A549 treated with AZD2906 at 1 μM for 4 hours (cell line): ENCODE measurements at places on chromosomes 3 and 15. TPM values are rescaled to one million over a fixed set of nuclear protein-coding genes. Genes with fewer than 3 reads are reported as not detected.

The RASSF1 gene
- 15.1 to 20.7 TPM (median 19.5 TPM) in 5 replicates for total RNA-seq

The SLC24A5 gene
- total RNA-seq = not detected in 5 replicates

The DMXL2 gene
- 14.2 to 19.6 TPM (median 17.0 TPM) in 5 replicates for total RNA-seq

The GUCA1C gene
- not detected in 5 replicates for total RNA-seq

The WDR53 gene
- 7.1 to 9.6 TPM (median 8.8 TPM) in 5 replicates for total RNA-seq

The TTLL13 gene
- 0.03 to 0.57 TPM (median 0.12 TPM) in 5 replicates for total RNA-seq

The SLC9C1 gene
- not detected in 5 replicates for total RNA-seq

The PLSCR2 gene
- total RNA-seq = 0.09 to 0.16 TPM in 2 of 5 replicates, not detected in the others

The LRRC31 gene
- total RNA-seq = not detected in 5 replicates

The BLM gene
- 12.1 to 13.6 TPM (median 12.9 TPM) in 5 replicates for total RNA-seq

The ATP13A4 gene
- total RNA-seq = 0.15 TPM in 1 of 5 replicates, not detected in the others

The MELTF gene
- 48.0 to 60.8 TPM (median 53.4 TPM) in 5 replicates for total RNA-seq

The CDHR4 gene
- 0.12 to 0.42 TPM (median 0.28 TPM) in 5 replicates for total RNA-seq

The PEX11A gene
- 7.2 to 9.8 TPM (median 9.5 TPM) in 5 replicates for total RNA-seq

The P2RY14 gene
- total RNA-seq = not detected in 5 replicates

The ZNF619 gene
- total RNA-seq = 1.6 to 2.1 TPM (median 1.9 TPM) in 5 replicates

The PARP14 gene
- total RNA-seq = 6.8 to 10.3 TPM (median 7.2 TPM) in 5 replicates

The DPH3 gene
- 21.2 to 29.5 TPM (median 27.4 TPM) in 5 replicates for total RNA-seq

The PAK6 gene
- total RNA-seq = 0.21 to 0.46 TPM (median 0.29 TPM) in 5 replicates

The SGO1 gene
- total RNA-seq = 11.8 to 17.6 TPM (median 13.7 TPM) in 5 replicates

The DUOX1 gene
- total RNA-seq = 0.05 TPM in 3 of 5 replicates, not detected in the others

The DCP1A gene
- 5.6 to 7.0 TPM (median 6.5 TPM) in 5 replicates for total RNA-seq

The ECE2 gene
- not detected in 5 replicates for total RNA-seq

The LRTM1 gene
- total RNA-seq = not detected in 5 replicates

The PCLAF gene
- total RNA-seq = 147 to 269 TPM (median 156 TPM) in 5 replicates

The RTP1 gene
- not detected in 5 replicates for total RNA-seq

The WDR93 gene
- total RNA-seq = 0.13 to 0.25 TPM (median 0.21 TPM) in 5 replicates

The ARL8B gene
- total RNA-seq = 60.8 to 68.9 TPM (median 62.5 TPM) in 5 replicates

The RCCD1 gene
- total RNA-seq = 23.5 to 44.0 TPM (median 36.6 TPM) in 5 replicates

The TMEM40 gene
- 0.26 to 0.47 TPM (median 0.30 TPM) in 5 replicates for total RNA-seq

The EPHB1 gene
- total RNA-seq = 0.03 to 0.13 TPM (median 0.11 TPM) in 5 replicates

The TMC3 gene
- not detected in 5 replicates for total RNA-seq

The MESP2 gene
- total RNA-seq = 0.09 to 0.83 TPM (median 0.40 TPM) in 5 replicates

The LMAN1L gene
- 0.02 to 0.06 TPM in 2 of 5 replicates, not detected in the others for total RNA-seq

The ARL6 gene
- 3.7 to 5.5 TPM (median 4.8 TPM) in 5 replicates for total RNA-seq

The BMF gene
- 1.4 to 2.4 TPM (median 1.8 TPM) in 5 replicates for total RNA-seq

The CRABP1 gene
- 0.98 to 2.4 TPM (median 1.8 TPM) in 5 replicates for total RNA-seq

The MST1R gene
- total RNA-seq = 4.5 to 6.4 TPM (median 6.1 TPM) in 5 replicates

The CLASP2 gene
- total RNA-seq = 14.4 to 18.1 TPM (median 16.1 TPM) in 5 replicates

The ANKRD34C gene
- not detected in 5 replicates for total RNA-seq

The FBXO40 gene
- total RNA-seq = not detected in 5 replicates

The P2RY1 gene
- 0.41 to 0.53 TPM (median 0.45 TPM) in 5 replicates for total RNA-seq

The TIMP4 gene
- 10.6 to 13.6 TPM (median 11.5 TPM) in 5 replicates for total RNA-seq

The GLDN gene
- total RNA-seq = 0.03 to 0.08 TPM (median 0.05 TPM) in 3 of 5 replicates, not detected in the others

The ADAMTS17 gene
- 0.13 to 0.42 TPM (median 0.16 TPM) in 5 replicates for total RNA-seq

The C3orf49 gene
- total RNA-seq = not detected in 5 replicates

The CAPN7 gene
- total RNA-seq = 21.6 to 32.5 TPM (median 25.6 TPM) in 5 replicates

The CD96 gene
- not detected in 5 replicates for total RNA-seq

The GPR149 gene
- total RNA-seq = not detected in 5 replicates

The KNG1 gene
- total RNA-seq = 0.03 TPM in 3 of 5 replicates, not detected in the others

The SPCS1 gene
- total RNA-seq = 145 to 170 TPM (median 161 TPM) in 5 replicates

The PLSCR5 gene
- not detected in 5 replicates for total RNA-seq

The PPP1R14D gene
- total RNA-seq = 0.14 to 0.21 TPM (median 0.17 TPM) in 3 of 5 replicates, not detected in the others

The IQCF5 gene
- total RNA-seq = not detected in 5 replicates

The GOLGA8J gene
- total RNA-seq = 0.09 to 0.15 TPM in 2 of 5 replicates, not detected in the others

The PLA2G4E gene
- 0.06 TPM in 1 of 5 replicates, not detected in the others for total RNA-seq

The FGF7 gene
- not detected in 5 replicates for total RNA-seq
